ENCODE measurements at places on chromosomes 7 and 10. TPM values are rescaled to one million over a fixed set of nuclear protein-coding genes. Genes with fewer than 3 reads are reported as not detected.

DNA sequence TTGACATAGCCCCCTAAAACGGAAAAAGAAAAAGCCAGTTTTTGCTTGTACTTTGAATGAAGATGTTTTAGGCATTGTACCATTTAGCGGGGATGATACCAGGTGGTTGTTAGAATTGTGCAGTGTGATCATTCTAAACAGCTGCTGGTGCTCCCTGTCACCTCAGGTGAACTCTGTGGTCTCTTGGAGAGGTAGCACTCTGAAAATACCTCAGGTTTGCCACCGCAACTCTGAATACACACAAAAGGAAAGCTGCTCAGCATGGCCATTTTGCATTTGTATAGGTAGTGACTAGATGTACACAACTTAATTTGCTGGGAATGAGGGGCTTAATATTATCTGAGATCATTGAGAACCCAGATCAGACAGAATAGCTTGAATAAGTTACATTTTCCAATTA lies 52.6 kb downstream of the PLEKHA8 start:
- no peak for DNase-seq

- DNase-seq = no peak
These were observed 35.5 kb downstream of the ADGRA1 start for GRCh38 chr10:133123050-133123745.

- DNase-seq = no peak
These were observed 59.3 kb upstream of the RNF148 start for GRCh38 chr7:122762071-122762470.

DNA sequence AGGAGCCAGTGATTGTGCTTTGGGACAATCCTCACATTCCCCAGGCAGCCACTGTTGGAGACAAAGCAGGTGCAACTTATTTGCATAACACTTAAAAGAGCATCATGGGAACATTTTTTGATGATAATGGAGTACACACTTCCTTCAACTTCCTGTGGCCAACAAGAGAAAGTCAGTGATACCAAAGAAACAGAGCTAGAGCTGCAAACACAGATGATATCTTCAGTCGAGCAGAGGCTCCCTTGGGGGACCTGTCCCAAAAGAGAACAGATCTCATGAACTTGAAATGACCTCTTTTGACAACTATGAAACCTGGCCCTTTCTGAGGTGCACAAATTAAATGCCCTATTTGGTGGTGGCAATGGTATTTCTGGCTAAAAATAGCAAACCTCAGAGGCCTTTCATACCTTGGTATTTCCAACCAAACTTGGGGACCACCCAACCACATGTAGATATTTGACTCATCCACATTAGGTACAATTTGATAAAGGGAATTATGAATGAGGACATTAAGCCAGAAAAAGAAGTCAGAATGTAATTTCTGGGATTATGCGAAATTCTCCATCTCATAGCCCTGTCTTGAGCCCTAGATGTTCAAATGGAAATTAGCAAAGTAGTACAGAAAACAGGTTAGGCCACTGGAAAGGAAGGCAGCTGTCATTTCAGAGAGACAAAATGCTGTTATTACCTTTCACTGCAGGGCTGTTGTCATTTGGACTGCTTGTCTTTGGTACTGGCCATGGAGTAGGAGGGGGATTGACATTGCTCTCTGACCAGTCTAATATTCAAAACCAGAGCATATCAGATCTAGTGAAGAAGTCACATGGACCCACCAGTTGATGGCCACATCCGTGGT lies 146.2 kb downstream of the ICA1 start:
- DNase-seq = no peak

- DNase-seq = peak; percentile 64
These were observed 1002.9 kb upstream of the KCND2 start for GRCh38 chr7:119270045-119270464.

DNA sequence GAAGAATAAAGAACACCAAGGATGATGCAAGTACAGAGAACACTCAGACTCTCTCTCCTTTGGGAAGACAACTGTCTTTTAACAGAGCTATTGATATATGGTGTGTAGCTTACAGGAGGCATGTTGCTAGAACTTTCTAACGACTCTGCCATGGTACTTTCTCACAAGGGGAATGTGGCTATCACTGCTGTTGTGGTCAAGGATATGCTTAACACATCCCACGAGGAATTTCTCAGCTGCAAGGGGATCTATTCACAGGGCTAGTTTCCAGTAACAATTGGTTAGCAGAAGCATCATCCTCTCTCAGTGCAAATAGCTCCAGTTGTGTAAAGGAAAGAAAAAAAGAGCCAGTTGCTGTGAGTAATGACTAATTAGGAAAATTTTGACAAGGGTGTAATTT lies 826.0 kb downstream of the SORCS1 start:
- peak; percentile 14 for DNase-seq

DNA sequence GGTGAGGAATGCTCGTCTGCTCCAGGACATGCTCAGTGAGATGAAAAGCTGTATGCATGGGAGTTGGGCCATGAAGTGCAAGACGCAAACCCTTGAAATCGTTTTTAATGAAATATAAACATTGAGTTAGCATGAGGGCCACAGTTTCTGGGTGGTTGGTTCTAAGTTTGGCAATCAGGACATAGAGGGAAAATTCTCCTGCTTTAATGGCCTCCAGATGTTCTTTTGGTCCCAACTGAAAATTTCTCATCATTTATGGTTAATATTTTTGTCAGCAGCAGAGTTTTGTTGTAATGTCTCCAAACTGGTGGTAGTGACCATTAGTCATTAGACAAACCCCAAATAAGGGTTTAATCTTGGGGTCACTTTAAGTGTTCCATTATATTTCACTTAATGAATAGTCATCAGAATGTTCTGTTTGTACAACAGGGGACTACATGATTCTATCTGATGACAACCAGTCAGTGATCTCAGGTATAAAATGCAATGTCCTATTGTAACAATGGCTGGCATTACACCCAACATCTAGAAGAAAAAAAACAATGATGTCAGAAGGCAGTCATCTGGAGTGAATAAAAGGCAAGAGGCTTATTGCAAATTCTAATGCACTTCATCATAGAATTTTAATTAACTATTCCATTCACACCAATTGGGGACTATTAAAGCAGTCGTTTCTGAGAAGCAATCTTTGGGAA lies 197.4 kb downstream of the JCAD start:
- peak; percentile 36 for DNase-seq

DNA sequence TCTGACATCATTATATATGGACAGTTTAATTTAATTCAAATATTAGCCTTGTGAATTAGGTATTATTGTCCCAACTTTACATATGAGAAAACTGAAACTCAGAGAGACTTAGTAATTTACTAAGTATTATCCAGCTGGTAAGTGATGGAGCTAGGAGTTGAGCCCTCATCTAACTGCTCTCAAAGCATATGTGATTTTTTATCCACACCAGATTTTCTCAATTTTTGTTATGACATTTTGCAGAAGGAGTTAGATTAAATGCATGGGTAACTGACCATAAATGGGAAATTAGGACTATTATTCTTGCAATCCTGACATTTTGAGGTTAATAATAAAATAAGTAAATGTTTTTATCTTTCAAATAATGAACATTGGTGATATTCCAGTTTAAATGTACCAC lies 778.3 kb upstream of the SORCS1 start:
- DNase-seq = no peak

Gene GIMAP7
- 5.9 TPM for total RNA-seq

Gene TIMM23B
- 14.3 TPM for total RNA-seq

Gene SFMBT2
- 7.7 TPM for total RNA-seq

Gene METTL27
- 1.7 TPM for total RNA-seq

Gene STEAP1B
- total RNA-seq = 3.1 TPM

Gene EPHB6
- total RNA-seq = 2.8 TPM

Data from muscle of leg (tissue), 16 donors.